CD4-positive, alpha-beta T cell treated with Interleukin-15 for 1 hour (primary cell): ENCODE measurements at places on chromosomes 1 and 21.

DNA sequence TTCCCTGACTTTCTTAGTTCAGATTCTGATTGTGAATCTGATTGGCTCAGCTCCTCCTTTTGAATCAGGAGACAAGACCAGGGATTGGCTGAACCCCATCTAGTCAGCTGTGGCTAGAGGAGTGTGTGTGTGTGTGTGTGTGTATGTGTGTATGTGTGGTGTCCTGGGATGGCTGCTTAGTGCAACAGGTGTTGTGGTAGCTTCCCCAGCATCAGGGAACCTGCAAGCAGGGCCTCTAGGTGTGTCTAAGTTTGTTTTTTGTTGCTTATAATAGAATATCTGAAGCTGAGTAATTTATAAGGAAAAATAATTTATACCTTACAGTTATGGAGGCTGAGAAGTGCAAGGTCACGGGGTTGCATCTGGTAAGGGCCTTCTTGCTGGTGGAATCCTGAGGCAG lies 13.2 kb upstream of the ALPL start:
- DNase-seq: no peak

GRCh38 chr1:156525856-156526489 lies 25.4 kb upstream of the MEF2D start:
- no peak for DNase-seq

GRCh38 chr1:150003801-150004200 lies 6.7 kb downstream of the OTUD7B start:
- DNase-seq: no peak

GRCh38 chr21:44967082-44968047 lies 27.5 kb downstream of the SLX9 start:
- DNase-seq: no peak

DNA sequence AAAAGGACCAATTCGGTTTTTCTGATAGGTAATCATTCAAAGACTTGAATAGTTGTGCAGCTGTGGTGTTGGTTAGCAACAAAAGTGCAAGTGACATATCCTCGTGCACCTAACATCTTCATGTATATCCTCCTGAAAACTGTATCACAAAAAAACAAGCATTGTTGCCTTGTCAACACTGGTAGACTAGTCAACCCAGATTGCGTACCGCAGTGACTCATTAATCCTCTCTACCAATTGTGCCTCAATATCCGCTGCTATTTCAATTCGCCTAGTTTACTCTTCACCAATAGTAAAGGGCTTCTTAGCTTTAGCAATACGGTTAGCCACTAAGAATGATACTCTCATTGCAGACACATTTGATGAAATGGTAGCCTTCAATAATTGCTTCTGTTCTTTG lies 3.5 kb downstream of the HHAT start:
- peak; percentile 21 for DNase-seq

DNA sequence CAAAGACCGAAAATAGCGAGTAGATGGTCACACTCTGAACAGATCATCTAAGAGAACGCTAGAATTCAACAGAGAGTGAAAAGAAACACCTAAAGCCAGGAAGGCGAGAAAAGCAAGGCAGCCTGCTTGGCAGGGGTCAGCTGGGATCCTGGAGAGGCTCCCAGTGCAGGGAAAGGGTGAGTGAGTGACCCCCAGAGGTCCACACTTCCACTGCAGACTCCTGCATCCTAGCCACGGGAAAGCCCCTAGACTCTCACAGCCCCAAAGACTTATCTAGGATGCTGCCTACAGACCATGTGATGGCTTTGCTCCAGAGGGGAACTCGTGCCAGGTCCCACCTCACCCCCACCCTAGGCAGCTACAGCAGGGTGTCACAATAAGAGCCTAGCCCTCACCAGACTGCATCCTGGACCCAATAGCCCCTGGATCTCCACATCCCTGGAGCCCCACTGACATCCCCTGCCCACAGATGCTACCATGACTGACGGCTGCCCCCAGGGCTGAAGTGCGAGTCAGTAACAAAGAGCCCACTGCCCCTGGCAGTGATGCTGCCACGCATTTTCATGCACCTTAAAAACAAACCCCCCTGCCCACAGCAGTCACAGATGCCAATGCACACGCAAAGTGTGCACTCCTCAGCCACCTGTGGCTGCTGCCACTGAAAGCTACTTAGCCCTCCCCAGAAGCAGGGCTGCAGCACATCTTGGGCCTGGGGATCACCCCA lies 62.2 kb downstream of the PSMG1 start:
- DNase-seq: no peak

DNA sequence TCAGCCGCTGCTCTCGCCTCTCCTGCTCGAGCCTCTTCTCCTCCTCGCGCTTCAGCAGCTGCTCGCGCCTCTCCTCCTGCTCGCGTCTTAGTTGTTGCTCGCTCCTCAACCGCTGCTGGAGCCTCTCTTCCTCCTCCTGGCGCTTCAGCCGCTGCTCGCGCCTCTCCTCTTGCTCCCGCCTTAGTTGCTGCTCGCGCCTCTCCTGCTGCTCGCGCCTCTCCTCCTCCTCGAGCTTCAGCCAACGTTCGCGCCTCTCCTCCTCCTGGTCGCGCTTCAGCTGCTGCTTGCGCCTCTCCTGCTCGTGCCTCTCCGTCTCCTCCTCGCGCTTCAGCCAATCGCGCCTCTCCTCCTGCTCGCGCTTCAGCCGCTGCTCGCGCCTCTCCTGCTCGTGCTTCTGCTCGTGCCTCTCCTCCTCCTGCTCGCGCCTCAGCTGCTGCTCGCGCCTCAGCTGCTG lies 3.7 kb downstream of the TCHH start:
- DNase-seq: no peak

GRCh38 chr21:33230545-33231324 lies 997 bp downstream of the IFNAR2 start:
- DNase-seq: peak; percentile 57

GRCh38 chr1:193799948-193800690 lies 613.7 kb upstream of the B3GALT2 start:
- DNase-seq: no peak

- DNase-seq: no peak
Measured at GRCh38 chr1:79113836-79114235, 107.3 kb upstream of the ADGRL4 start.

DNA sequence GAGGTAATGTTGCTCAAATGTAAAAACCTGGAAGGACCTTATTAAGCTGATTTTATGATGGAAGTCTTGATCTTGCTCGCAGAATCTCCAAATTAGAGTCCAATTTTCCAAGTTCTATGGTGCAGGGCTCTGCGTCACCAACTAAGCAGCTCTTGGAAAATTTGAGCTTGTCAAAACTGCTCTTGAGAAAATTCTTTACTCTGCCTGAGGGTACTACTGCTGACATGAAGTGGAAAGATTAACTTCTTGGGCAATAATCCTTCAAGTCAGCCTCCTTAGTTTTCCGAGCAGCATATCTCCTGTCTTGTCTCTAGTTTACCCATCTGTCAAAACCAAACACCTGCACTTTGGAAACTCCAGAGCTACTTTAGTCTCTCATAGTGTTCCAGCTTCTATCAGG lies 293.7 kb downstream of the KCTD3 start:
- no peak for DNase-seq

- no peak for DNase-seq
Measured at GRCh38 chr1:4650481-4650880, 3.9 kb upstream of the AJAP1 start.

- no peak for DNase-seq
Measured at GRCh38 chr1:179955731-179956130, 1.1 kb downstream of the CEP350 start.

DNA sequence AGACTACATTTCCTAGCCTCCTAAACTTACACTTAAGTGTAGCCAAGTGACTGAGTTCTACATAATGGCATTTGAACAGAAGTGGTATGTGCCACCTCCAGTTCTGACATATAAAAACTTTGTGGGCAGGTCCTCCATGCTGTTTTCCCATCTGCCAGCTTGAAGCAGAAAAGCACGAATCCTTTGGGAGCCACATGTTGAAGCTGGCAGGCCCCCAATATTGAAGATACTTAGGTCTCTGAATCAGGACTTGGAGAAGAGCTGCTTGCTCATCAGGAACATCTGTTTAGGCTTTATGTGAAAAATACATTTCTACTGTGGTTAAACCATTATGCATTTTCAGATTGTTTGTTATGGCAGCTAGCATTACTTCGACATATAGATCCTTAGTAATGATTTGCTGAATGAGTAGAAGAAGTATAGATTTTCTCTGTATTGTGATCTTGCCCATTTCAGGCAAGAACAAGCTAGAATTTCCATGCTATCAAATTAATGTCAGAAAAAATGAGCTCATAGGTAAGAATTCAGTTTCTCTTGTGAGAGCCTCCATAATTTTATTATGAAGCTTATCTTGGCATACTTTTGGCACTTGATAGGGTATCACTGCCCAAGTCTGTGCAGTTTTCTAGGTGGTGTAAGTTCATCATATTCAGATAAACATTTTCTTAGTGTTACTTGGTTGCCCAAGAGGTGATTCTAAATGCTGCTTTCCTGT lies 68.4 kb downstream of the GDAP2 start:
- no peak for DNase-seq

- no peak for DNase-seq
Measured at GRCh38 chr1:232034556-232034955, 408.0 kb downstream of the DISC1 start.

DNA sequence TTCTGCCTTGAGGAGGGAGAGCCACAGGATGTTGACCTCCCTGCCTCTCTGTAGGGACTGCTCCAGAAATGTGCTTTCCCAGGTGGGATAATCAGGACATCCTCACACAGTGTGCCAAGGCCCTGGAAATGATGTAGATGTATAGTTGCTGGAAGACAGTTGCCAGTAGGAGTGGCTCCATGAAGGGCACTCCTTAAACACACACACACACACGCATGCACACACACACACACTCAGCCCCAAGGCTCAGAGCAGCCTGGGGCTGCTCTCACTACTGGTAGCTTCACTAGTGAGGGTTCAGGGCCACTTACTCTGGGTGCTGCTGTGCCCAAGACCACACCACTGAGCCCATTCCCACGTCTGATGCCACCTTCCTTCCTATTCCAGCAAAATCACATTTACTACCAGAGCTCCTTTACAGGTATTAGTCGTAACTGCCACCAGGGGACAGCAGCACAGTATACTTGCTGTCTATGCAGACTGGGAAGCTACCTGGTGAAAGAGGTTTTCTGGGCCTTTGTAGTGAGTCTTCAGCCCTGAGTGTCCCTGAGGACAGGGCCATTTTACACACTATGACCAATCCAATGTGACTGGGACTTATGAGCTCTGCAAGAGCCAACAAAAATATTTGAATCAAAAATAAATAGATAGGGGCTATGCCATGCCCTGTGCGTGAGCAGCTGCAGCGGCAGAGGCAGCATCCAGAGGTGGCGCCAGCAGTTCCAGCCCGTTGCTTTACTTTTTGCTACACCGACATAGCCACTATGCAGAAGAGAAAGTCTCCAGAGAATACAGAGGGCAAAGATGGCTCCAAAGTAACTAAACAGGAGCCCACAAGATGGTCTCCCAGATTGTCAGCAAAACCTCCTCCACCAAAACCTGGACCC lies 15.0 kb downstream of the CRNN start:
- no peak for DNase-seq

GRCh38 chr1:145927063-145927886 lies at the start of gene RBM8A:
RBM8A (minus strand) TSS chr1:145927484; CDS start chr1:145927426, 58 bp downstream.
- DNase-seq: peak; percentile 97

DNA sequence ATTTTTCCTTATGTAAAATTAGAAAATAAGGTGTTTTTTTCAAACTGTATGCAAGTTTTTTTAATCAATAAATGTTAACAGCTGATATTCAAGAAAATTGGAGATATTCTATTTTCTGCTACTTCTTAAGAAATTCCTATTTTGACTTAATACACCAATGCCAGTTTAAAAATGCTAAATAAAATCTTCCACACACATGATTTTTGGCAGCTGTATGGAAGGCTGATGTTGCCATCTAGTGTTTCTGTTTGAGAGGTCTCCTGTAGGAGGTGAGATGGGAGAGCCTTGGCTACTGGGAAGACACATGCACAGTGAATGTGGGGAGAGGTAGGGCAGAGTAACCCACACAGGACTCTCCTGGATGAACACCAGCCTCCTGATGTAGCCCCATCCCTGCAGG lies 29.2 kb upstream of the OR2B11 start:
- DNase-seq: peak; percentile 35

DNA sequence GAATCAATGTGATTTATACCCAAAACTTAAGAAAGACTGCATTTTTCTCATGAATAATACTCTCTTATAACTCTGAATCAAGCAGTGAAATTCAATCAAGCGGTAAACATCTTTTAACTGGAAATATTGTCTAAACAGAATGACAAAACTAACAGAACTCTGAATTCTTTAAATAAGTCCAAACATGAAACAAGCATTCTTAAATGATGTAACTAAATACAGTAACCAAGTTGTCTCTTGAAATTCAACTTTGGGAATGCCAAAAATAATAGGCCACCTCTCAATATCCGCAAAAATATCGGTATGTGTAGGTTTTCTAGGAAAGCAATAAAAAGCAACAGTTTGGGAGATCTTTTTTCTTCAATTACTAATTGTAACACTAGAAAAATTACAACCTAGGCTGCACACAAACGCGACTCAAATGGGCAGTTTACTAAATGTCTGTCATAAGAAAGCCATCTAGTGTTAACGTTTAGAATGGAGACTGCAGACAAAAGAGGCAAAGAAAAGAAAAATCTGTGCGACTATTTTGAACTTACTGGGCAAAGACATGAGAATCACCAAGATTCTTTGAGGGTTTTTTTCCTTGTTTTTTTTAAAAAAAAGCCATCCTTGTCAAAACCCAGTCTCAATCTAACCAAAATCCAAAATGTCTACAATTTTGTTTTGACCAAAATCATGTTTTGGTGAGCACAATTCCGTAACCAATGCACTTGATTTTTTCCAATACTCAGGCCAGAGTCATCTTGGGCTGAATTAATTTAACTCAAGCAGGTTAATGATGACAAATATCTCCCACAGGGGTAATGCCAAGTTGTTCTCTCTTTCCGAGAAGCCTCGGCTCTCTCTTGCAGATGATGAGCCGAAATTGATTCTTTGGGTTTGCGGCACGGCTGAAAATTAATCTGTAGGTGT lies 1.3 kb downstream of the SIPA1L2 start:
- no peak for DNase-seq

- DNase-seq: no peak
Measured at GRCh38 chr1:185722098-185722497, 12.1 kb upstream of the HMCN1 start.

- DNase-seq: no peak
Measured at GRCh38 chr1:17948594-17948993, 159.0 kb upstream of the IGSF21 start.

DNA sequence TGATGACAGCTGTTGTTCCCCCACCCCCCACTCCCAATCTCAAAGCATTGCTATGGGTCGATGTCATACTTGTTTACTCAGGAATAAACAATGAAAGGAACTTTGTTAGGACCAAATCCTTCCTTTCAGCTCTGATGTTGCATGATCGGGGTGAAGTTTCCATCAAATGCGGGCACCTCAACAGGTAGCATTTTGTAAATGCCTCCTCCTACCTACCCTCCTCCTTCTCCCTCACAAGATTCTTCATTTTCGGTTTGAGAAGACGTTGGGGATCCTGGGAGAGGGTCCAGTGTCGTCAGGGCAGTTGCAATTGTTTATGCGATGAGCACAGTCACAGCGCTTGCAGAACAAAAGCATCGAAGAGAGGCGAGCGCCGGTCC lies 758 bp upstream of the HUNK start:
- no peak for DNase-seq

GRCh38 chr1:60664086-60664625 lies 418.2 kb upstream of the NFIA start:
- DNase-seq: no peak

- DNase-seq: no peak
Measured at GRCh38 chr1:193321242-193321840, 134.9 kb upstream of the B3GALT2 start.
